ENCODE measurements at places on chromosomes 7 and 10. TPM values are rescaled to one million over a fixed set of nuclear protein-coding genes. Genes with fewer than 3 reads are reported as not detected.

Gene GALNT17
- not detected for polyA plus RNA-seq

Gene RNF148
- not detected for polyA plus RNA-seq

DNA sequence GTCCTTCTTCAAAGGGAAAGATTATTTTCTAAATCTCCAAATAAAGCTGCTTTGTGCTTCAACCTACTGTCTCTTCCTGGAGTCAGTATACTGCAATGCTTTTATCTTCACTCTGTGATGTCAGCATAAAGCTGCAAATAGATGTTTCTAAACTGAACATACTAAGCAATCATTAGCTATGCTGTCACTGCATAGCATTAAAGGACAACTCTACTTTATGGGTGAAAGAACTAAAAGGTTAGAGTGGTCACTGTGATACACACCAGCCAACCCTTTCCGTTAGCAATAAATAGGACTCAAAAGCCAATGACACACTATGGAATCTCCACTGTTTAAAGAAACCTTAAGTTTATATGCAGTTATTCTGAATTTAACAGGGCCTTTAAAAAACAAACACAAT, 1.8 kb downstream of the CCDC186 start:
- H3K36me3 ChIP-seq, result no peaks in the 10 kb centered on the region
- H3K4me3 ChIP-seq, result no peak overlapping the region
- H3K27ac ChIP-seq, result no peak overlapping the region
- peaks cover 35% of the 10 kb centered on the region for H3K4me1 ChIP-seq

- no peak overlapping the region for H3K4me3 ChIP-seq
- H3K27me3 ChIP-seq, result no peaks in the 10 kb centered on the region
- H3K27ac ChIP-seq, result no peak overlapping the region
These were observed 107.9 kb downstream of the CYTH3 start for GRCh38 chr7:6164491-6164890.
